ENCODE measurements at places on chromosomes 11 and 22.

DNA sequence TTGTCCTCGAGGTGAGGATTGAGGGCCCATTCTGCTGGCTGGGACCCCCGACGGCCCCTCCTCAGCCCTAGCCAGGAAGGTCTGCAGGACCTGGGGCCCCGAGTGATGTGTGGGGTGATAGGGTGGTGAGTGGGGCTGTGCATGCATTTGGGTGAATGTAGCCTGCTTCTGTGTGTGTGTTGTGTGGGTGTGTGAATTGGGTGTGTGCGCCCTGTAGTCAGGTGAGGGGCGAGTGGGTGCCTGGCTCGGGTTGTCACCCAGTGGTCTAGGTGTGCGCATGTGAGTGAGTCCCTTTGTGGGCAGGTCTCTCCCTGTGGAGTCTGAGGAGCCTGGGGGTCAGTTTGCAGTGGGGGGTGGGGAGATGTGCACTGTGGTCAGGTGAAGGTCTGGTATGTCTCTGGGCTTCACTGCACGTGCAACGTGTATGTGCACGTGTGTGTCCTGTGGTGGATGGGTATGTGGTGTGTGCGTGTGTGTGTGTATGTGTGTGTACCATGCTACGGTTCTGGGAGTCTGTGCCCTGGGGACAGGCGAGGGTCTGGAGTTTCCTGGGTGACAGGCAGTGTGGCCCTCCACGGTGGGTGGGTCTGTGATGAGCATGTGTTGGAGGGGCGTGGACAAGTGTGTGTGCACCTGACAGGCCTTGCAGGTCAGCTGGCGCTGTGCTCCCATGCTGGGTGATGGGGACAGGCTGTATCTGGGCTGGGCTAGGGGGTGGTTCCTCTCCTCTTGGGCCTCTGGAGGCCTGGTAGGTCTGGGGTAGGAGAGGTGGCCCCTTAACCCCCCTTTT, 1.0 kb downstream of the TMEM151A start:
- DNase-seq, result no peak

DNA sequence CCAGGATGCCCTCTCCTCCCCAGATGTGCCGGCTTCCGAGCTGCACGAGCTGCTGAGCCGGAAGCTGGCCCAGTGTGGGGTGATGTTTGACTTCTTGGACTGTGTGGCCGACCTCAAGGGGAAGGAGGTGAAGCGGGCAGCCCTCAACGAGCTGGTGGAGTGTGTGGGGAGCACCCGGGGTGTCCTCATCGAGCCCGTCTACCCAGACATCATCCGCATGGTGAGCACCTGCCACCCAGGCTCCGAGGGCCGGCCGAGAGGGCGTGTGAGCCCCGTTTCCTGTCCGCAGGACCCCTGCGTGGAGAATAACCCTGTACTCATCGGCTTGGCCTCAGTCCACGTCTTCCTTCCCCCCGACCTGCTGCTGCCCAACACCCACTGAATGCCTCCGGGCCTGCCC, 2.2 kb downstream of the PPP2R5B start:
- no peak for DNase-seq

- no peak for DNase-seq
These were observed 388.4 kb downstream of the SOX6 start for GRCh38 chr11:15967966-15968365.

GRCh38 chr11:118380571-118380970, 20.8 kb upstream of the ATP5MG start:
- DNase-seq, result no peak

DNA sequence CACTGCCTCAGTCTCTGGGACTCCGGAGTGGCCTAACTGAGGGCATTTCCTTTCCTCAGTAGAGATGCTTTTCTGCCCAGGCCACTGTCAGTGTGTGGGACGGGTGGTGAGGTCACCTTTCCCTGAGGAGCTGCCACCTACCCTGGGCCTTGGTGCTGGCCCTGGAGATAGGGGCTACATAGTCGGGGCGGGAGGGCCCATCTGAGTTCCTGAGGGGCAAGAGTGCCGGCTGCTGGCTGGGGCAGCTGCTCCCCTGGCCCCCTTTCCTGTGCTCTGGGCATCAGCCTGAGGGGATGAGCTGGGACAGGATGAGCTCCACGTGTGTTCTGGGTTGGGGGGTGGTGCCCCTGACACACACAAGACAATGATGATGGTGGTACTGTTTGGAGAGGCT, 5.4 kb downstream of the KCNC1 start:
- no peak for DNase-seq

DNA sequence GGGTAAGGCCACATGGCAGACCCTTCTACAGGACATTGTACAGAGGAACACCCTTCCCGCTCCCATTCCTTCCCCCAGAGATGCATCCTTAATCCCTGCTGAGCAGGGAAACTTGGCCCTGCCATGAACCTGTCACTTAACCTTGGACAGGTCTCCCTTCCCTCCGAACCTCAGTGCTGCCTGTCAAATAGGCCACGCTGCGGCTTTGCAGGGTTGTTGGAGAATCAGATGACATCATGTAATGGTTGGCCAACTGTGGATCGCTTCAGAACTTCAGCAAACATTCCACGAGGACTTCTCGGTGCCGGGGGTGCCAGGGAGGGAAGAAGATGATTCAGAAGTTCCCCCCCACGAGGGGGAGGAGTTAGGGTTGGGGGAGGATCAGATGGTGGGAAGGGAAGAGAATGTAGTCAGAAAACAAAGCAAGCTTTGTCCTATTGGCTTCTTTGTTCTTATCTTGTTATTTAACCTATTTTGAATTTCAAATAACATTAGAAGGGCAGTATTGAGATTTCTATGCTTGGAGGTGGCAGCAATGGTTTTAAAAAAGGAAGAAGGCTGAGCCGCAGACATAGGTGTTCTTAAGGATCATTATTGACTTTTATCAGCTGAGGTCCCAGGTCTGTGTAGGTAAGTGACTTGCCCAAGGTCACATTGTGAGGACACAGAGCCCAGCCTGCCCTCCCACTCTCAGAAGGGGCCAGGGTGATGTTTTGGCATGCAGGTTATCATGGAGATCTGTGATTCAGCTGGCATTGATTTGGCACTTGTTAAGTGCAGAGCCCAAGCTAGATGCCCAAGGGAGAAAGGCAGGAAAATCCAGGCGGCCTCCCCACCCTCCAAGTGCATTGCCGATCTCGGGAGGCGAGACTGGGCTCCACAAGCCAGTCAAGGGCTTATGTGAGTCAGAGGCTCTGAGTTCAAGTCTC, 3.1 kb downstream of the CDC42EP1 start:
- DNase-seq, result peak; percentile 50

GRCh38 chr11:26947904-26948639, 45.8 kb upstream of the FIBIN start:
- no peak for DNase-seq

GRCh38 chr11:115576606-115577380, 72.6 kb upstream of the CADM1 start:
- peak; percentile 59 for DNase-seq

DNA sequence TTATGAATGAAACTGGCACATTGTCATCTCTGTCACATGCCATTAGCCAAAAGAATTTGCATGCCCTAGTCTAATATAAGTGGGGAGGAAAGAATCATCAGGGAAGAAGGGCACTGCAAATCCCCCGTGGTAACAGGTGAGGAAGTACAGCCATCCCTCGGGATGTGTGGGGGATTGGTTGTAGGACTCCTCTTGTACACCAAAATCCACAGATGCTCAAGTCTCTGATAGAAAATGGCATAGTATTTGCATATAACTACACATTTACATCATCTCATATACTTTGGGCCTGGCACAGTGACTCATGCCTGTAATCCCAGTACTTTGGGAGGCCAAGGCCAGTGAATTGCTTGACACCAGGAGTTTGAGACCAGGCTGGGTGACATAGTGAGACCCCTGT, 109.7 kb downstream of the HIPK3 start:
- DNase-seq, result no peak

- peak; percentile 48 for DNase-seq
These were observed 14.7 kb upstream of the TAB1 start for GRCh38 chr22:39384750-39385480.

- DNase-seq, result no peak
These were observed 79.7 kb upstream of the WNT7B start for GRCh38 chr22:46056546-46057245.

DNA sequence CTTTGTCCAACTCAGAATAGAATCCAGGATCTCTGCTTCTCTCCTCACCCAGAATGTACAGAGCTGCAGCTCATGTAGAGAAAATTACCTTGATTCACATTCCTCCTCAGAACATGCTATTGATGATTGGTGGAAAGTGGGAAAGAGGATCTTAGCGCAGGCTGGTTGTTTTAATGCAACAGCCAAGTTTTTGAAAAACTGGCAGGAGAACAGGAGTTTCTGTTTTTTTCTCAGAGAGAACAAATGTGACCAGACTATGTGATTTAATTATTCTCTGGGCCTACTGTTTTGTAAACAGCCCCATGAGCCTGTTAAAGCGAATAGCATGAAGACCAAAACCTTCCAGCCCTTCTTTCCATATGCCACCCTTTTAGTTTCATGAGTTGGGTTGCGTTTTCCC, 19.1 kb upstream of the IL18BP start:
- DNase-seq, result no peak

DNA sequence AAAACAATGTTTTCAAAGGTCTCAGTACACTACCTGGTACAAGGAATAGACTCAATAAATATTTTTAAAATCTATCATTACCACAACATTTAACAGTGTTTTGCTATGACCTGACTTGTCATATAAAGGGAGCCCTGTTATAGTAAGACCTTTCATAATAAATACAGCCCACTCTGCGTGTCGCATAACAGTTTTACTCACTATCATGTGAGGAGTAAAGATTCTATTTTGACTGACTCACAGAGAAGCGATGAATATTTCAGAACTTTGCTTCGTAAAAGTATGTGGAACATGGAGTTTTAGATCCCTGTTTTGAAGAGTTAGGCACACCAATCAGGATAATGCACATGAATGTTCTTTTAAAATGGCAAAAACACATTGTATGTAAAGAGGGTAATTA, 531.2 kb downstream of the KCNA4 start:
- no peak for DNase-seq

- no peak for DNase-seq
These were observed 102.2 kb downstream of the TRIM29 start for GRCh38 chr11:120035756-120036155.

DNA sequence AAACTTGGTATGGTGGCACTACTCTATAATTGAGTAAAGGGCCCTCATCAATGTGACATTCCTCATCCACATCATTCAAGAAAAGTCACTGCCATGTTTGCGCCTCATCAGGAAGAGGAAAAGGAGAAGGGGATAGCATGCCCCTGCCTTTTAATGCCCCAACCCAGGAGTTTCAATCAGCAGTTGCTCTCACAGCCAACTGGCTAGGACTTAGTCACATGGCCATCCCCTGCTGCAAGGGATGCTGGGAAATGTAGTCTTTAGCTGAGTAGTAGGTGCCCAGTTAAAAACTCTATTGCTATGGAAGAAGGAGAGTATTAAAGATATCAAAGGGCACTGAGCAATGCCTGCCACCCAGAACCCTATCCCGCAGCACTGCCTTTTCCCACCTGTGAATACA, 10.9 kb upstream of the CCND1 start:
- no peak for DNase-seq

DNA sequence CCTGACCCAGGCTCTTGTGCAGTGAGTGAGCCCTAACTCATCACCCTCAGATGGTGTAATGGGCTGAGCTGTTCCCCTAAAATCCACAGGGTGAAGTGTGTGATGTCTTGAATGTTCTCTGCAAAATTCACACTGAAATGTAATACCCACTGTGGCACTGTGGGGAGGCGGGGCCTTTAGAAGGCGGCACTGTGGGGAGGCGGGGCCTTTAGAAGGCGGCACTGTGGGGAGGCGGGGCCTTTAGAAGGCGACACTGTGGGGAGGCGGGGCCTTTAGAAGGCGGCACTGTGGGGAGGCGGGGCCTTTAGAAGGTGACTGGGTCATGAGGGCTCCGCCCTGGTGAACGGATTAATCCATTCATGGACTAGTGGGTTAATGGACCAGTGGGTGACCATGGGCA, 33.0 kb downstream of the CHID1 start:
- DNase-seq, result no peak

GRCh38 chr22:37230673-37231405, 13.2 kb downstream of the RAC2 start:
- no peak for DNase-seq

DNA sequence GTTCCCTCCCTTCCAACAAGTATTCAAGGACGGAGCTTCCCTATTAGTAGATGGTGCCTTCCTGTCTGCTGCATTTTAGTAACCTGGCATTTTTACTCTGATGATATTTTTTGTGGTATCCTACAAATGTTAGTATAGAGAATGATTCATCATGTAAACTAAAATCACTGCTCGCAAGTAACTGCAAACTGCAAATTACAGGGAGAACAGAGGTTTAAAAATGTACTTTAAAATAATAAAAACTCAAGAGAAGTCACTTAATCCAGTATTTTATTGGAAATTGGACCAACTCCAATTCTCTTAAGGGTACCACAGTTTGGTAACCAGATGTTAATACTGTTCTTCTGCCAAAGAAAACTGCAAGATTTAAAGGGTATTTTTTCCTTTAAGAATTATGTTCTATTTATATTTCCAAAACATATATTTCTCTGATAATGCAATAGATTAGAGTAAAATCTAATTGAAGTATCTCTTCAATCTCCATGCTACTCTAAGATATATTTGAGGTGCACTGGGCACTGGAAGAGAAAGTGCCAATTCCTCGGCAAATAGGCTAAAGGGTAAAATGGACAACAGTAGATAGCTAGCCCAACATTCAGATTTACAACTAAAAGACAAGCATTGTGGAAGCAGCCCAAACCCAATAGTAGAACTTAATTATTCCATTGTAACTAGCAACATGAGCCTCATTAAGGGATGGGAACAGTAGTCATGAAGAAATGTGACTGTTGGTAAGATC, 298.0 kb downstream of the TTC28 start:
- no peak for DNase-seq

- no peak for DNase-seq
These were observed 18.9 kb downstream of the EXPH5 start for GRCh38 chr11:108574675-108575074.

- DNase-seq, result no peak
These were observed 33.1 kb upstream of the GRAMD4 start for GRCh38 chr22:46587061-46587460.

DNA sequence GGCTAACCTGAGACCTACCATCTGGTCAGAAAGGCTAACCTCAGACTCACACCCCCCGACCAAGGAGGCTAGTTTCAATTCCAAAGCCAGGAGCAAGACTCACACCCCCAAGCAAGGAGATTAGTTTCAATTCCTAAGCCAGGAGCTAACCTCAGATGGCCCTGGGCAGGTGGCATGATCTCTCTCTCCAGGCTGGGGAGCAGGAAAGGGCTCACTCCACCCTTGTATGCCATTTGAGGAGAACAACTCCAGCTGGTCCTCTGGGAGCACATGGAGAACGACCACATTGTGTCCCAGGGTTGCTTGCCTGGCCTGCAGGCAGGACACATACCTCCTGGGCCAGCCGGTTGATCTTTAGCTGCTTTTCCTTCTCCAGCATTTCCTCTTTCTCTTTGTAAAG, 32.6 kb downstream of the USH1C start:
- no peak for DNase-seq

GRCh38 chr22:43188829-43189545, 2.1 kb upstream of the TTLL12 start:
- no peak for DNase-seq

- no peak for DNase-seq
These were observed 1258.0 kb downstream of the BRD1 start for GRCh38 chr22:48569476-48570233.

GRCh38 chr11:8196749-8197148, 27.9 kb upstream of the RIC3 start:
- DNase-seq, result no peak
